Pancreas (tissue), 10 donors: ENCODE measurements at places on chromosomes 6 and 20. TPM values are rescaled to one million over a fixed set of nuclear protein-coding genes. Genes with fewer than 3 reads are reported as not detected.

Gene PERP
- 46.6 TPM for total RNA-seq

DNA sequence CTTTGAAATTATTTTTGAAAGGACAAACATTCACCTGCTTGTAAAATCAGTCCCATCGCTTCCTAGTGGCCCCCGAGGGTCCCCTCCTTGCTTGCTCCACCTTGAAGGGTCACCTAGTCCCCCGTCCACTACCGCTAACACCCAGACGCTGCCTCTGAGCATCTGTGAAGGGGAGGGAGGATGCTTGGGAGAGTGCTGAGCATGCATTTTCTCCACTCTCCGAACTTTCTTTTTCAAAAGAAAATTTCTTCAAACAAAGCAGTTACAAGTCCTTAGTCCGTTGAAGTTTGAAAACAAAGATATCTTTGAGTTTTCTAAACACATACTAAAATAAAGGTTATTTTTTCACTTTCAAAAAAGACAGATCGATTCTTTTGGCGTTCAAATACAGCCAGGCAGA, 224.3 kb upstream of the ARID1B start:
- no peak overlapping the region for H3K4me3 ChIP-seq
- no peaks in the 10 kb centered on the region for H3K36me3 ChIP-seq
- DNase-seq: no peak
- H3K27me3 ChIP-seq: no peaks in the 10 kb centered on the region
- no peaks in the 10 kb centered on the region for H3K4me1 ChIP-seq

- H3K27ac ChIP-seq: no peak overlapping the region
- no peak overlapping the region for H3K4me3 ChIP-seq
- DNase-seq: no peak
- H3K36me3 ChIP-seq: no peaks in the 10 kb centered on the region
- no peaks in the 10 kb centered on the region for H3K4me1 ChIP-seq
Observed at GRCh38 chr6:167449094-167449861, 124.4 kb downstream of the TTLL2 start.

DNA sequence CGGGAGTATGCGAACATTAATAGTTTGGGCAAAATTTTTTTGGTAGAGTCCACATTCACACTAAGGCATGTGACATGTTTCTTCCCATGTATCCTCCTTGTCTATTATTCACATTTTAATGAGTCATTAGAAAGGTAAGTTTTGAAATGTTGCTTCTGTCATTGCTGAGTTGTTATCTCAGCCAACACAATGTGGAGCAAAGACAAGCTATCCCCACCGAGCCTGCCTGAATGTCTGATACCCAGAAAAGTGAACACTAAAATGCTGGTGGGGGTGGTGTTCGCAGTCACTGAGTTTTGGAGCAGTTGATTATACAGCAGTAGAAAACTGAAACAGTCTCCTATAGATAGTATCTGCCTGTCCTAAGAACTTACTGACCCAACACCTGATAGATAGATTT, 68.3 kb upstream of the ASF1A start:
- peaks cover 6% of the 10 kb centered on the region for H3K36me3 ChIP-seq
- no peaks in the 10 kb centered on the region for H3K27me3 ChIP-seq
- H3K4me3 ChIP-seq: no peak overlapping the region
- no peak overlapping the region for H3K27ac ChIP-seq
- H3K4me1 ChIP-seq: no peaks in the 10 kb centered on the region
- DNase-seq: no peak

Gene ISM1
- 1.2 TPM for total RNA-seq

Gene CLPSL2
- total RNA-seq: 2.2 TPM

- no peaks in the 10 kb centered on the region for H3K27me3 ChIP-seq
- no peaks in the 10 kb centered on the region for H3K4me1 ChIP-seq
- DNase-seq: no peak
- H3K4me3 ChIP-seq: no peak overlapping the region
- no peaks in the 10 kb centered on the region for H3K36me3 ChIP-seq
Observed at GRCh38 chr6:97029056-97029455, 104.5 kb downstream of the KLHL32 start.

- H3K27ac ChIP-seq: no peak overlapping the region
- no peak overlapping the region for H3K4me3 ChIP-seq
- no peaks in the 10 kb centered on the region for H3K4me1 ChIP-seq
- H3K36me3 ChIP-seq: no peaks in the 10 kb centered on the region
Observed at GRCh38 chr20:52004018-52004417, 187.6 kb downstream of the ZFP64 start.

DNA sequence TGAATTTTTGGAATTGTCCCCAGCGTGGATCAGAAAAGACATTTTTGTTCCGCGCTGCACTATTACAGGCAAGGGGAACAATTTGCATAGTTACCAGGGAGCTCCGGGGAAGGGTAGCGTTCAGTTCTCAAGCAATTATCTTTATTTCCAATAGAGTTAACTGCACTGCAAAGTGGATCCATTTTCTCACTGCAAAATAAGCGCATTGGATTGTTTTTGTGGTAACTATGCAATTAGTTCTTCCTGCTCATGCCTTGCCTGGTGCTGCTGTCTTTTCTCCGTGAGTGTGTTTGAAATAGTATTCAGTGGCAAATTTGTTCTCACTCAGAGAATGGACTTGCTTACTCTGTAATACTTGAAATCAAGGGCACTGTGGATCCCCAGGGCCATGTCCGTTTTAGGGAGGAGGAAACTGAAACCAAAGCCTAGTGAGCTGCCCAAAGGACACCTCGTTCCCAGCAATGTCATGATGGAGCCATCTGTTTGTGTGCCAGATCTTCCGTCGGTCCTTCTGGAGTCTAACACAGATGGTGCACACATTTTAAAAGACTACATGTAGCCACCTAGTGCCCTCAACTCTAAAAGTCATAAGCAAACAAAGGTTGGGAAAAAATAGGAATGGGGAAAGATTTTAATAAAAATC, 7.4 kb upstream of the PCK1 start:
- no peak overlapping the region for H3K27ac ChIP-seq
- H3K4me1 ChIP-seq: no peaks in the 10 kb centered on the region
- H3K36me3 ChIP-seq: no peaks in the 10 kb centered on the region
- H3K27me3 ChIP-seq: no peaks in the 10 kb centered on the region

Gene MOXD1
- 4.0 TPM for total RNA-seq

DNA sequence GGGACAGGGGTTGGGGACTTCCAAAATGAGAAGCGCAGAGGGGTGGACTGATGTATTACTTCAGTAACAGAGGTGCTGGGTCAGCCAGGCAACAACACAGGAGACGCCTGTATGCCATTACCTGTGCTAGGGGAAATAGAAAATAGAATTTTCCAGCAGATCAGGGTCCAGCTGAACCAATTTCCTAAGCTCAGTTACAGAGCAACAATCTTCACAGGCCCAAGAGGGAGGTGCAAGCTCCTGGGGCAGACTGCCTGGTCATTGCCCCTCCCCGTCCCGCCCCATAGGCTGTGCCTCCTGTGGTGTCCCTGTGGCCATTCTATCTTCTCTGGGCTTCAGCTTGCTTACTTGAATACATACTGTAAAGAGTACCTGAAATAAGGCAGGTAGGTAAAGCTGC, 3.7 kb downstream of the KCNK5 start:
- H3K27ac ChIP-seq: no peak overlapping the region
- H3K4me3 ChIP-seq: no peak overlapping the region
- no peaks in the 10 kb centered on the region for H3K4me1 ChIP-seq
- no peaks in the 10 kb centered on the region for H3K36me3 ChIP-seq
- no peaks in the 10 kb centered on the region for H3K27me3 ChIP-seq

Gene FOXS1
- not detected for total RNA-seq

GRCh38 chr6:1820165-1820564, 210.4 kb downstream of the FOXC1 start:
- H3K27me3 ChIP-seq: no peaks in the 10 kb centered on the region
- H3K36me3 ChIP-seq: no peaks in the 10 kb centered on the region
- H3K4me1 ChIP-seq: peaks cover 10% of the 10 kb centered on the region
- H3K4me3 ChIP-seq: no peak overlapping the region
- DNase-seq: no peak

DNA sequence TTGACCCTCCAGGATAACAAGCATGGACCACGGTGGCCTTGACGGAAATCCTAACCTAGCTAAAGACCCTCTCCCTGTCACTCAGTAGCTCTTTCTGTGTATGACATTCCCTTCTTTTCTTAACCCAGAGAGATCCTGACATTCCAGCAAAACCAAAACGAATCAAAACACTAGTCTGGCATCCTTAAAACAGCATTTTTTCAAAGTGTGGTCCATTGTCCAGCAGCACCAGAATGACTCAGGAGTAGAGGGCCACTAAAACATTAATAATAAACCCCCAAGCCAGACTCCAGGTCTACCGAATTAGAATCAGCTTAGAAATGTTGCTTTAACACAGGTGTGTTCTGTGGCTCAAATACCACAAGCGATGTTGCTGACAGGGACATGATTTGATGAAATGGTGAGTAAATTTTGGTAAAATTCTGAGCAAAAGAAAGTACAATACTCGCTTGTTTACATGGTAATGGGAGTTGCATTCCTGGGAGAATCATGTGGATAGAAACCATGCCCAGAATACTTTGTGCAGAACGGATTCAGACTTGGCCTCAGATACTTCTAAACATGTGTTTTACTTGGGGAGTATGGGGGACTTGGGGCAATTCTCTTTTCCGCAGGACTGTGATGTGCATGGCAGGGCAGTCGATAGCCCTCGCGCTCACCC, 174.2 kb upstream of the KCNG1 start:
- no peak overlapping the region for H3K4me3 ChIP-seq
- no peaks in the 10 kb centered on the region for H3K27me3 ChIP-seq
- H3K27ac ChIP-seq: no peak overlapping the region
- H3K4me1 ChIP-seq: no peaks in the 10 kb centered on the region

DNA sequence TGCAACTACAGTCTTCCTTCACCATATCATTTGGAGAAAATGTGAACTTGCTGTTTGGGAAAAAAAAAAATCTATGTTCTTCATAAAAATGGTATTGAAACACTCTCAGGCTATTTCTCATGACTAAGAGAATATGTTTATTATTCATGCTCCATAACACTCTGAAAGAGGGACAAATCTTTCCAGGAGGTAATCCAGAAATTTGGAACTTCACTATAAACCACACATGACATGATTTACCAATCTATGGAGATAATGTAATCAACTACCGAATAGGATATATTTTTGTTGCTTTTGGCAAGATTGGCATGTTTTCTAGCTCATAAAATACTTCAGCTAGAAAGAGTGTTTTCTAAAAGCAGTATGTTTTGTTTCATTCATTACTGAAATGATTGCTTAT, 56.3 kb downstream of the THEMIS start:
- no peaks in the 10 kb centered on the region for H3K36me3 ChIP-seq
- H3K27ac ChIP-seq: no peak overlapping the region
- H3K27me3 ChIP-seq: no peaks in the 10 kb centered on the region
- H3K4me3 ChIP-seq: no peak overlapping the region
